ENCODE measurements at places on chromosomes 1 and 21.
A peak's percentile ranks its signal among the peaks of the same experiment; 100 is the strongest.

DNA sequence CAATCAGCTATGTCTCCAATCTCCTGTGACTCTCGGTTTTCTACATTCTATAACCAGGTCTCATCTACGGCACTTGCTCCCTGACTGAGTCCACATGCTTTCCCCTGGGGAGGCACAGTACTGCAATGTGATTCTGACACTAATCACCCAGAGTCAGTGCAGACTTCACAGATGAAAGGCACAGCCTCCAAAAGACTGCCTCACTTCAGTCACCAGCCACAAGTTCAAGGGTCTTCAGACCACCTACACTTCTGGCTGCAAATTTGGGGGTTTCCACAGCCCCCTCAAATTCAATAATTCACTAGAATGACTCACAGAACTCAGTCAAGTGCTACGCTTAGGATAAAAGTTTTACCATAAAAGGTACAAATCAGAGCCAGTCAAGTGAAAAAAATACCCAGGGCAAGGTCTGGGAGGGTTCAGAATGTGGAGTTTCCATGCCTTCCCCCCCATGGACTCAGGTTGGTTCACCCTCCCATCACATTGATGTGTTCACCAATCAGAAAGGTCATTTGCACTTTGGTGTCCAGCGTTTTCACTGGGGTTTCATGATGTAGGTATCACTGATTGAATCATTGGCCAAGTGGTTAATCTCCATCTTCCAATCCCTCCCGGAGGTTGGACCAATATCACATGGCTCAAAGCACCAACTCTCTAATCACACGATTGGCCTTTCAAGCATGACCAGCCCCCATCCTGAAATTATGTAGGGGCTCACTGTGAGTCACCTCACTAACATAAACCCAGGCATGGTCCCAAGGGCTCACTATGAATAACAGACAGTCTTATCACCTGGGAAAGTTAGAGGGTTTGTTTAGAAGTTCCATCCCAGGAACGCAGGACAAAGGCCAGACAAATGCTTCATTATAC, 182.9 kb upstream of the CAMK1G start:
- DNase-seq = no peak

DNA sequence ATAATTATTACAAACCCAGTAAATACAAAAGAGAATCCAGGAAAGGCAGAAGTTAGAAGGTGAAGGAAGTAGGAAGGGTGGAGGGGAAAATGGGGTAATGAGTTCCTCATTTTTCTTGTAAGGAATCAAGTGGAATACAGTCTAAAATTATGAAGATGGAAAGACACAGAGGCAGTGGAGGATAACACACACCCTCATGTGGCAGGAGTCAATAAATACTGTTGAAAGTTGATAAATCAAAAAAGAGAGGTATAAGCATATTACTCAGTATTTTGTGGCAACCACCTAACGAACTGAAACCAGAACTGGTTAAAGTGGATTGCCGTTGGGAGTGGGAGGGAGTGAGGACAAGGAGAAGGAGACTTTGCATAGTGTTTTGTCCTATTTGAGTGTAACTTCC, 78.6 kb upstream of the SLC44A3 start:
- DNase-seq = peak; percentile 75

DNA sequence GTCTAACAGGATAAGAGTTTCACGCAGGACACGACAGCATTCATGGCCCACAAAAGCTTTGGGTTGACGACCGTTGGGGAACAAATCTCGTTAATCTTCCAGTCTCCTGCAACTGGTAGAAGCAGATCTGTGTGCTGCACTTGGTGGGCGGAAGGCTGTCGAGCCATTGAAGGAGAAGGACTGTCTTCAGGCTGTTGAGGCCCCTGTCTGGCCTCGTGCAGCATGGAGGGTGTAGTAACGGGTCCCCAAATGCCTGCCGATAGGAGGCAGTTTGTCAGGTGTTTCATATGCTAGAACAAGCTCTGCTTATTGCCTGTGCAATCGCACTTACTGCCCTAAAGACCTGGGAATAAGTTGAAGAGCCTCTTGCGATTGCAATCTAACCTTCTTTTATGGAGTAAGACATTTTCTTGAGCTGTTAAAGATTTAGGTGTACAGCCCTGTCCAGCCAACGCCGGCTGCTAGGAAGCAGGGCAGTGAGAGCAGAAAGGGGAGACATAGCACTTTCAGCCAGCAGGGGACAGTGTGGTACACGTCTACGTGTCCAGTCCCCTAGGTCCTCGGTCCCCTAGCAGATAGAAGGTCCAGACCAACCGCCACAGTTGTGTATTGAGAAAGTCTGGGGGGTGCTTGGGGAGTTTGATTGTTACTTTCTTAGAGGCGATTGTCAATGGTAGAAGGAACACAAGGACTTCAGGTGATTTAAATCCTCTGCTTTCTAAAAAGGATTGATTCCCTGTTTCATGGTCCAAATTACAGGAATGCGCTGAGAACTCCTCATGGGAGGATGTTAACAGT, 102.3 kb upstream of the TMPRSS2 start:
- DNase-seq = peak; percentile 78

GRCh38 chr1:8712413-8713231, 104.8 kb downstream of the RERE start:
- peak; percentile 69 for DNase-seq

DNA sequence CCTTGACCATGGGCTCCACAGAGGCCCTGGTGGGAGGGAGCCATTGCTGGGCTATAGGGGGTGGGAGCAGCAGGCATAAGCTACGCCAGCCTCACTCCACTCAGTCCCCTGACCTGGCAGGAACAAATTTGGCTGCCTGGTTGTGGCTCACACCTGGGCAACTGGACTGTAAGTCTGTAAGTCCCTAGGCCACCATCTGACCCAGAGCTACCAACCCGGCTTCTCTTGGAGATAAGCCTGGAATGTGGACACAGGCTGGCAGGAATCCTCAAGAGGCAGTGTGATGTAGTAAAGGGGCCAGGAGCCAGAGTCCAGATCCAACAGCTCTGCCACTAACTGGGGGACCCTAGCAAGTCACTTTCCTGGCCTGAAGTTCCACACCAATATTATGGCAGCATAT, 11.4 kb downstream of the NCF2 start:
- DNase-seq = no peak

DNA sequence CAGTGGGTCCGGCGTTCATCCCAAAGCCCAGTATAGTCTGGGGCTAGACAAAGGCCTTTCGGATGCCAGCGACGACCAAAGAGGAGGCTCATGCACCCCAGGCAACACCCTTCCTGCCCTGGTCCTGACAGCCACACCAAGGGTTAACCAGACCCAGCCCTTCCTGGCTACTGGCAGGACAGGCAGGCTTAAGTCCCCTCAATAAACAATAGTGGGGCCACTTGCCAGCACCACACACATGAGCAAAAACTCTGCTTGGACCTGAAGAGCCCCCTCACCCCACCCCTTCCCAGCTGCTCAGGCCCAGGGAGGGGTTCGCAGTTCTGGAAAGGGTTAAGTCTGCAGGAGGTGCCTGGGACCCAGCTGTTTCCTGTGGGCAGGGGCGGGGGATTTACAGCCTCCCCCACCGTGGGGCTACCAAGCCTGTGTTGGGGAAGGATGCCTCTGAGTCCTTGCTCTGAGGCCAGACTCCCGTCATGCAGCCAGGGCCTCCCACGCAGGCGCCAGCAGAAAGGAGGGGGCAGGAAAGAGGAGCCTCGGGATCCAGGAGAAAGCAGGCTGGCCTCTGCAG, 18.2 kb downstream of the PHLDA3 start:
- DNase-seq = peak; percentile 71

GRCh38 chr1:2201062-2201461, 6.5 kb upstream of the FAAP20 start:
- DNase-seq = no peak

DNA sequence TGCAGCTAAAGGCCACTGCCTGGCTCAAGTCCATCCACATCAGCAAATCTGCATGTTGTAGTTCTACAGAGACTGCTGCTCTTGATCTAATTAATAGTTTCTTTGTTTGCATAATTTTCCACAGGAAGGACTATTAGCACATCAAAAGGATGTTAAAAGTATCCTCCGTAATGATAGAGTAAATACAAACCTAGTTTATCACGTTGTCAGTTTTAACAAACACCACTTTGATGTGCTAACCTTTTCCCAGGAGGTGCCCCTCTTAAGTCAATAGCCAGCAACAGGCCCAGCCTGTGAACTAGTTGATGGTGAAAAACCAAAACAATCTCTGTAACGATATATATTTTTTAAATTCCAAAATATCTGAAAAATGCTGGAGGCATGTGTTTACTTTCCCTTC, 64.2 kb upstream of the SLC22A15 start:
- no peak for DNase-seq

DNA sequence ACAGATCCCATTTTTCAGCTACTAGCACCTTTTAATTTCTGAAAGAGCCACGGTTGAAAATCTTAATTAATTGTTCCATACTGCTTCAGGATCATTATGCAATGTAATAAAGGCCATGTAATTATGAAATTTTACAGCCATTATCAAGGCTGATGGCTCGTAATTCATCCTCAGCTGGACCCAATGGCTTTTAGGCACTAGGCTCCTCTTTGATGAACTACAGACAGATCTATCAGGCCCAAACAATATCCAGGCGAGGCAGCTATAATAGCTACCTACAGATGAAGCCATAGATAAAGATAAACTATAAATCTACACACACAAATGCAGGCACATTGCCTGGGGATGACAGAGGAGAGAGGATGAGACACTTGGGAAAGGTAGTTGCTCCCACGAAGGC, 110.5 kb upstream of the USH2A start:
- no peak for DNase-seq

Data from suppressor macrophage treated with lipopolysaccharide for 4 hours (primary cell).